CD4-positive, alpha-beta T cell treated with Interleukin-6 for 4 hours (primary cell): ENCODE measurements at places on chromosomes 5 and 9.

DNA sequence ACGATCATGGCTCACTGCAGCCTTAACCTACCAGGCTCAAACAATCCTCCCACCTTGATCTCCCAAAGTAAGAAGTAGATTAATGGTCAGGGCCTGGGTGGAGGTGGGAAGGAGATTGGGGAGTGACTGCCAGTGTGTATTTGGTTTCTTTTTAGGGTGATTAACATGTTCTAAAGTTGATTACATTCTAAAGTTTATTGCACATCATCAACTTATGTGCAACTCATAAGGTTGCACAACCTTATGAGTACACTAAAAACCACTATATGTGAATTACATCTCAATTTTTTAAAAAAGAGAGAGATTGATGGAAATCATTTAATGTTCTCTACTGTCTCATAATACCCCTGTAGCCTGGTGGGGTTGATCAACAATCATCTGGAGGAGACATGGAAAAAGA lies 218.1 kb downstream of the AOPEP start:
- DNase-seq = no peak

GRCh38 chr5:139903795-139904565 lies 108.4 kb downstream of the PSD2 start:
- DNase-seq = no peak

GRCh38 chr9:112487008-112487798 lies 576 bp downstream of the KIAA1958 start:
- DNase-seq = peak; percentile 72

DNA sequence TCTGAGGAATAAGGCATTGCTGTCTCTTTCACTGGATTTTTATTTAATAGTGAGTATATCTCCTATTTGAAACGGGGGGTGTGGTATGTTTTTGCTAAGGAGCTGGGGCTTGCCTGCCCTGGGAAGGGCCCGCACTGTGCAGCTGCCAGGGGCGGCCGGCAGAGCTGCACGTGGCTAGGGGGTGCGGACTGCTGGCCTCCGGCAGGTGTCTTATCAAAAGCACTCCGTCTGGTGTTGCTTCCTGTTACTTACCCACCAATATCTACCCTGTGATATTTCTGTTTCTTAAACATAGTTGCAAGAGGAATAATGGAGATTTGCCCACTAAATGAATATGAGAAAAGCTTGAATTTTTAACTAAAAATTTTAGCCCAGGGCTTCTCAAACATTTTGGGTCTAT lies 232.0 kb downstream of the IRX1 start:
- no peak for DNase-seq

GRCh38 chr5:54624805-54625568 lies 107.4 kb downstream of the SNX18 start:
- no peak for DNase-seq

DNA sequence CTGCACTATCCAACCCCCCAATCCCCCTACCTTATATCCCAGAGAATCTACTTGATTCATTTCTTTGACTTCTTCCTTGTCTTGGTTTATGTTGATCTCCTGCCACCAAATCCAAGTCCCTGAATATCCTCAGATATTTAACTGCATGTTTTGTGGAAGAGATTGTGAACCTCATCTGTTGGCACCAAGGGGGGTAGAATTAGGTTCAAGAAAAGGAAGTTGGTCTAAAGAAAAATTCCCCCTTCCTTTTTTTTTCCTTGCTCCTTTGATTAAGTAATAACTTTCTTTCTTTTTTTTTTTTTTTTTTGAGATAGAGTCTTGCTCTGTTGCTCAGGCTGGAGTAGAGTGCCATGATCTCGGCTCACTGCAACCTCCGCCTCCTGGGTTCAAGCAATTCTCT lies 526 bp upstream of the CD14 start:
- DNase-seq = no peak
